ENCODE measurements at places on chromosomes 5 and 9.

GRCh38 chr9:117204971-117205370 lies 209.9 kb downstream of the ASTN2 start:
- DNase-seq, result no peak

DNA sequence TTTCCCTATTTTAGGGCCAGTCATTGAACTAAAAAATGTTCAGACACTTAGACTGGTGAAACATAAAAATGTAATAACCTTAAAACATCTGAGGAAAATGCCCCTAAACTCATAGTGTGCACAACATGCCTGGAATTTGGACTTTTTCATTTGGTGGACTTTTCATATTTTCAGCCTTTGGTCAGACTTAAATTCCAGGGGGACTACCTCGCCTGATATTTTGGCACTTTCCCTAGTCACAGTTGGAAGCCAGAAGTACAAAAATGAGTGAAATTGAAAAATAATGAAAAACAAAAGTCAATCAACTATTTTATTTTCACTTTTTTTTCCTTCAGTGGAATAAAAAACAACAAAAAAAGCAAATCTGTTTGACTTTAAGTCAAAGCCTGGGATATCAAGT lies 256.2 kb downstream of the ACTL7B start:
- DNase-seq, result no peak

- no peak for DNase-seq
Measured at GRCh38 chr5:1169211-1170115, 31.9 kb upstream of the SLC6A19 start.

- DNase-seq, result no peak
Measured at GRCh38 chr9:21505425-21506179, 23.5 kb upstream of the IFNE start.

DNA sequence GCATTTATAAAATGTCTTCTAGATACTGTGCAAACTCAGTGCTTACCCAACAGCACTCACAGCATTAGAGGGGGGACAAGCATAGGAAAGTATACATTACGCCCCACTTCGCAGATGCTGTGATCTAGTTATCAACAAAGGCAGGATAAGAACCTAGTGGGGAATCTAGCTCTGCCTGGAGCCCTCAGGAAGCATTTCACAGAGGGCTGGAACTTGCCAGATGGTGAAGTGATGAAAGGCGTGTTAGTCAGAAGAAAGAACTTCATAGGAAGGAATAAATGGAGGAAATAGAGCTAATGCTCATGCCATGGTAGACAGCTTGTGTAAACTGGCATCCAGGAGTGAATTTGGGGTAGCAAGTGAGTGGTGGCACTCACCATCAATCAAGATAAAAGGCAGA lies 25.8 kb downstream of the DIRAS2 start:
- no peak for DNase-seq

- no peak for DNase-seq
Measured at GRCh38 chr5:67196537-67197059, at the start of gene CD180. Gene CD180 (minus strand): TSS chr5:67196799. CDS start chr5:67196641, 158 bp downstream.

GRCh38 chr5:109167586-109167985 lies 242.2 kb downstream of the PJA2 start:
- no peak for DNase-seq

- no peak for DNase-seq
Measured at GRCh38 chr5:154145268-154145667, 45.3 kb upstream of the GALNT10 start.

- DNase-seq, result no peak
Measured at GRCh38 chr5:10265245-10266109, 15.4 kb downstream of the CCT5 start.

- DNase-seq, result no peak
Measured at GRCh38 chr5:24492229-24492628, 152.5 kb downstream of the CDH10 start.

DNA sequence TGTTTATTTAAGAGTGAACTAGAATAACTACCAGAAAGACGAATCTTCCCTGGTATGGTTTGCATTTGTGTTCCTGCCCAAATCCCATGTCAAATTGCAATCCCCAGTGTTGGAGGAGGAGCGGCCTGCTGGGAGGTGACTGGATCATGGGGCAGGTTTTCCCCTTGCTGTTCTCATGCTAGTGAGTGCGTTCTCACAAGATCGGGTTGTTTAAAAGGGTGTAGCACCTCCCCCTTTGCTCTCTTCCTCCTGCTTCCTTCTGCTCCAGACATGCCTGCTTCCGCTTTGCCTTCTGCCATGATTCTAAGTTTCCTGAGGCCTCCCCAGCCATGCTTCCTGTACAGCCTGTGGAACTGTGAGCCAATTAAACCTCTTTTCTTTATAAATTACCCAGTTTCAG lies 210.3 kb upstream of the TBC1D2 start:
- no peak for DNase-seq

GRCh38 chr5:5342784-5343183 lies 79.7 kb upstream of the ICE1 start:
- no peak for DNase-seq

GRCh38 chr5:133994990-133995333 lies 9.8 kb downstream of the VDAC1 start:
- DNase-seq, result no peak

DNA sequence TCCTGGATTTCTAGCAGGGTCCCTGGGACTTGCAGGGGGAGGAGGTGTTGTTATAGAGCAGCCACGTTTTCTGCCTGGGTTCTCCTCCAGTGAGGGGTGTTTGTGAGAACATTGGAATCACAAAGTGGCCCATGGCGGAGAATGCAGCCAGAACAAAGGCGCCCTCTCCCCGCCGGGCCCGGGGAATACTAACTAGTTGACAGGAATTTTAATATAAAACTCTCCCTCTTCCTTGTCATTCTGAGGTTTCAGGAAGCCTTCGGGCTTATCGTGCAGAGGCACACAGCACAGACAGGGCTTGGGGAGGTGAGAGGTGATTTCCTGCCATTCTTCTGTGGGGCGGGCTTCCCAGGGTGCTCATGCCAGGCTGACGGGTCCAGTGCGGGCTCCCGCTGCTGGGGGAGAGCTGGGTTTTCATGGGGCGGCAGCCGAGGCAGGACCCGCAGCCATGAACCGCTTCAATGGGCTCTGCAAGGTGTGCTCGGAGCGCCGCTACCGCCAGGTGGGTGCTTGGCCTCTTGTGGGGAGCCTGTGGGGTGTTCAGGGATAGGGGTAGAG lies 37.7 kb downstream of the RGS3 start:
- no peak for DNase-seq

DNA sequence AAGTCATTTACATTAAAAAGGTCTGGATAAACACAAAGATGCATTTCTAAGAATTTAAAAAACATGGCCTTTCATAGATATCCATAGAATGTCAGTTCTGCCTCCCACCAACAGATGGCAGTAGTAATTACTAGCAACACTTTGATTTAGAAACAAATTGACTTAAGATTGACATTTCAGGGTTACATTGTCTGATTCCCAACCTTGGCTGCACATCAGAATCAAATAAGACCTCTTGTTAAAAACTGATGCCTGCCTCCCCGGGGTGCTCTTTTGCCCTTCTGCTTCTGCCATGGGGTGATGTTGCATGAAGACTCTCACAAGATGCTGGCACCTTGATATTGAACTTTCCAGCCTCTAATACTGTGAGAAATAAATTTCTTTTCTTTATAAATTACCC lies 146.2 kb upstream of the GPR151 start:
- DNase-seq, result no peak

GRCh38 chr9:22643541-22643940 lies 196.9 kb downstream of the DMRTA1 start:
- no peak for DNase-seq

DNA sequence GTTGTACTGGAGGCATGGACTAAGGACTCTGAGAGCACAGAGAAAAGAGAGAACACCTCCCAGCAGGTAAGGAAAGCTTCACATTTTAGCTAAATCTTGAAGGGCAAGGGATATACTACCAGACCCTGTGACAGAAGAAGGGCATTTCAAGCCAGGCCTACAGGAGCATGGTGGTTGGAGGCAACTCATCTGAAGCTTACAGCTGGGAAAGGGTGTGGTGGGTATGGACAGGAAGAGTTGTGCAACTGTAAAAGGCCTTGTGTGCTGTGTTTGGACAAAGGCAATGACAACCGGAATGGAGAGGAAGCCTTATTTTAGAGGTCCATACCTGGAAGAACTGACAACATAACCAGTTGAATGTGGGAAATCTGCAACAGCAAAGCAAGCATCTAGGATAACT lies 31.2 kb downstream of the NIPSNAP3B start:
- no peak for DNase-seq

GRCh38 chr5:57157666-57158065 lies 16.2 kb upstream of the GPBP1 start:
- no peak for DNase-seq

- DNase-seq, result no peak
Measured at GRCh38 chr5:139747583-139748504, 47.8 kb upstream of the PSD2 start.

- no peak for DNase-seq
Measured at GRCh38 chr5:21689587-21689986, 1163.6 kb downstream of the CDH12 start.

- no peak for DNase-seq
Measured at GRCh38 chr5:123451047-123451446, 27.8 kb upstream of the CEP120 start.

DNA sequence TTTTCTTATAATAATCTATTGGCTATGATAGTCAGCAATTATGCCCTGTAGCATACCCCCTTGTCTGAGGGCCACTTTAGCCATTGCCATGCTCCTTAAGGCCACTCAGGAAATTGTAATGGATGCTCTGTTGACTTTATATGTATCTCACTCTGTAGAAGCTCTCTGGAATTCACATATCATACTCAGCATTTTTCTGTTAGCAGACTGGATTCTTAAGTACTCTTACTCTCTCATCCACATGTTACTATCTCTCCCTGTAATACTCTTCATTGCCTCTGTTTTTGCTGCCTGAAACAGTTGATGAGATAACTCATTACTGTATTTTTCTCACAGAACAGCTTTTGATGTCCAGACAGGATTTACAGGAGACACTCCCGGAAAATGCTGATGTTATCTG lies 24.2 kb downstream of the TMEM232 start:
- DNase-seq, result no peak

DNA sequence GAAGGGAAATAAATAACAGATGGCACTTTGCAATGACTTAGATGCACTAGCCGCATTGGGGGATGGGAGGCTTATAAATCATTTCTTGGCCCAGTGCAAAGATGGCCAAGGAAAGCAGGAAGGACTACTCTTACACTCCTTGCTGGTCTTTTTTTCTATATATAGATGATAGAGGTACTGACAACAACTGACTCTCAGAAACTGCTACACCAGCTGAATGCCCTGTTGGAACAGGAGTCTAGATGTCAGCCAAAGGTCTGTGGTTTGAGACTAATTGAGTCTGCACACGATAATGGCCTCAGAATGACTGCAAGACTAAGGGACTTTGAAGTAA lies 1.7 kb downstream of the CCNG1 start:
- no peak for DNase-seq

DNA sequence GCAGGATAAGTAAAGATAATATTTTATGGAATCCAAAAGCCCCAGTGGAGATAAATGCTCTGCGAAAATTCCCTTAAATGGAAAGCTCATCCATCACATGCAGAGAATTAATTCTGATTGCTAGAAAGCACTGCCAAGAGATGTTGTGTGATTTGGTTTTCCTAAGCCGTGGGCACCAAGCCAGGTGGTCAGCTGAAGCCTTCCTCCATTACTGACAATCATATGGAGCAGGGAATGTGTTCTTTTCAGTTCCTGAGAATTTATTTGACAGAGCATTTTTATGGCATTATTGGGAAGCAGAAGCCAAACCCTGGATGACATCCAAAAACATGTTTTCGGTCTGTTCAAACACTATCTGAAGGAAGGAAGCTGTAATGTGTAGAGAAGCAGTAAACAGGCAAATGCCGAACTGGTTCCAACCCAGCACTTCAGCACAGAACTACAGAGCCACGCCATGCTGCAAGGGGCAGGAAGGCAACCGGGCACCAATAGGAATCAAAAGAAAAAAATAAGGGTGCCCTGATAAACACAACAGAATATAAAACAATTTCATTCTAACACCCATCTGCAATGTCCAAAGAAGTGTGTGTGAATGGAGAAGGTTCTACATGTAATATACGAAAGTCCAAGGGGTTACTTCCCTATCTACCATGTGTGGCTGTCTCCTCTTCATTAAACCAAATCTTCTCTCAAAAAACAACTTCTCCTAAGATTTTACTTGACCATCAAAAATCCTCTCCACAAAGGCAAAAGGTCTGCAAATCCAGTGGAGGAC lies 12.3 kb downstream of the ARSB start:
- DNase-seq, result no peak

GRCh38 chr9:122791872-122792669 lies 3.3 kb downstream of the OR5C1 start:
- no peak for DNase-seq

DNA sequence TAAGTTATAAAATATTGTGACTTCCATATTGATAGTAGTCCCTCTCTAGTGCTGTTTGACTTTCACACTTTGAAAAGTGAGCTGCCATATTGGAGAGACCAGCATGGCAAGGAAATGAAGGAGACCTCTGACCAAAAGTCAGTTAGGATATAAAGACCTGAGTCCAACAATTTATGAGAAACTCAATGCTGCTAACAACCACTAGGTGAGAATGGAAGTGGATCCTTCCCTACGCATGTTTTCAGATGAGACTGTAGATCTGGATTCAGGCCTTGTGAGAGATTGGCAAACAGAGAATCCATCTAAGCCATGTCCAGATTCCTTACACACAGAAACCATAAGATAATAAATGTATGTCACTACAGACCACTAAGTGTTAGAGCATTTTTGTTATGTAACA lies 81.6 kb downstream of the CTNND2 start:
- DNase-seq, result no peak

GRCh38 chr5:128262911-128263310 lies 179.3 kb downstream of the SLC12A2 start:
- no peak for DNase-seq

DNA sequence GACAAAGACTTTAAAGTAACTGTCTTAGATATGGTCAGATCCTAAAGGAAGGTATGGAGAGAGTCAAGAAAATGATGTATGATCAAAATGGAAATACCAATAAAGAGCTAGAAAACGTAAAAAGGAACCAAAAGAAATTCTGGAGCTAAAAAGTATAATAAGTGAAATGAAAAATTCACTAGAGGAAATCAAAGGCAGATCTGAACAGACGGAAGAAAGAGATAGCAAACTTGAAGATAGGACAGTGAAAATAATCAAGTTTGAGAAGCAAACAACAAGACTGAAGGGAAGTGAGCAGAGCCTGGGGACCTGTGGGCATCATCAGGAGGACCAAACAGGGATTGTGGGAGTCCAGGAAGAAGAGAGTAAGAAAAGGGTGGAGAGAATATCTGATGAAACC lies 115.4 kb downstream of the EHMT1 start:
- DNase-seq, result no peak

All from cortex of kidney (tissue), 1 donor.